ENCODE measurements at places on chromosomes 4 and X.

DNA sequence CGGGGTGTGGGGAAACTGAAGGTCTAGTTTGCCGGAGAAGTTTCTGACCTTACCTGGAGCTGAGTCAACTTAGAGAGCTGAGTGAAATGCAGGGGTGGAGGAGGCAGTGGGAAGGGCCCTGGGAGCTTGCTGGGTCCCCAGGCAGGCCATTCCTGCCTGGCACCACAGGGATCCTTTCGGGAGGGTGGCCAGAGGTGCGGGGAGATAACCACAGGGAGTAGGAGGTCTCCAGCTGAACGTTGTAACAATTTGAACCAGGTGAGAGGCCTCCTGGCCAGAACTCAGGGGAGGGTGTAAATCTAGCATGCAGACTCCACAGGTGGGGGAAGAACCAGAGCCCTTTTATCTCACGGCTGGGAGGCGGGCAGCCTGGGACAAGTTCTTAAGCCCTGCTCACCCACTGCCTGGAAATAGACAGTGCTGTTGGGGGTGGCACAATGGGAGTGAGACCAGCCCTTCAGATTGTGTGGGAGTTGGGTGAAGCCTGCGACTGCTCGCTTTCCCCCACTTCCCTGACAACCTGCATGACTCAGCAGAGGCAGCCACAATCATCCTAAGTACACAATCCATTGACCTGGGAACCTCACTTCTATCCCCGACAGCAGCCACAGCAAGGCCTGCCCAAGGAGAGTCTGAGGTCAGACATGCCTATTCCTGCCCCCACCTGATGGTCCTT is 247.4 kb downstream of the ADGRA3 start:
- DNase-seq: no peak

DNA sequence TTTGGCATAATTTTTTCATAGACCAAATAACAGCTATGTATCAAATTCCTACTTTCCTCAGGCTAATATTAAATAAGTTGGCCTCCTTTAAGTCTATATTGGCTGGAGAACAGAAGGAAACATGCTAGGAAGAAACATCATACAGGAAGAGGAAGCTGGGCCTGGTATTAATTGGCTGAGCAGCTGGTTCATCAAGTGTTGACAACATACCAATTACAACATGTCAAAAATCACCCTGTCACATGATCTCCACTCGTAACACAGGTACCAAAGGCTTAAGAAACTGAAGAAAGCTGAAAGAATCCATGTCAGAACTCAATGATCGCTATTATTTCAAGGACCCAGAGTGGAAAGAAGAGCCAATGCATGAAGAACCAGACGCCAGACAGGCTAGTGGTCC is 10.5 kb downstream of the WDFY3 start:
- no peak for DNase-seq

DNA sequence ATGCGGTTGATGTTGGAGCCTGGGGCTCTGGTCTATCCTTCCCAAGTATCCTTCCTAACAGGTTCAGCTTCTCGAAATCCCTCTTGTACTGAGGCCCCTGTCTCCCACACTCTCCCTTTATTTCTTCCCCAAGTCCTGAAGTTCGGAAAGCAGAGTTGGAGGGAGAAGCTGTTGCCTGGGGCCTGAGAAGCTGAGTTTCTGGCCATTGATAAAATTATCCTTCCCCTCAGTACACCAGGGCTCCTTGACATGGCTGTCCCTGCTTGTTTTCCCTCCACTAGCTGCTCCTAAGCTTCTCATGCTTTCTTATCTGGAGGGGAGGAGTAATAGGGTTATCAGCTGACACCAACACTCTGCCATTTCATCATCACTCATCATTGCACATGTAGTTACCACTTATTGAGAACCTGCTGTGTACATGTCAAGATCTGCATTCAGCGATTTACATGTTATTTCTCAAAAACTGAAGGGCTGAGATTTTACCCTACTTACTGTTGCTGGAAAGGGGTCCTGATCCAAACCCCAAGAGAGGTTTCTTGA is 58.0 kb downstream of the FUNDC1 start:
- DNase-seq: no peak

- DNase-seq: no peak
These were observed at the start of gene ADRA2C for GRCh38 chr4:3766036-3766784. Gene ADRA2C, plus strand, starts transcription at chr4:3766385. Its CDS starts 222 bp downstream, at chr4:3766607.

DNA sequence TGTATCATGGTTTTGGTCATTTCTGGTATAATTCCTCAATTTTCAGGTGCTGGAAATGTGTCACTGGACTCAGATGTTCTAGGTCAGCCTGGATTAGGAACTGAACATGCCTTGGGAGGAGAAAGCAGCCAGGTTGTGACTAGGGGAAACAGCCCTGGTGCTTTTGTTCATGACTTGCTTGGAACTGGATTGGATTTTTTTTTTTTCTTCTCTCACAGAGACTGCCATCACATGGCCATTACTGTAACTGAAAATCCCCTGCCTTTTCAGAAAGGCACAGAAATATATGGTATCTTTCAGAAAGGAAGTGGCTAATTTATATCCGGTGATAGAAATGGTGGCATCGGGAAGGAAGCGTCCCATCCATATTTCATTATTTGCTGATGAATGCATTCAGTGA is 34.6 kb downstream of the SEPTIN11 start:
- no peak for DNase-seq

DNA sequence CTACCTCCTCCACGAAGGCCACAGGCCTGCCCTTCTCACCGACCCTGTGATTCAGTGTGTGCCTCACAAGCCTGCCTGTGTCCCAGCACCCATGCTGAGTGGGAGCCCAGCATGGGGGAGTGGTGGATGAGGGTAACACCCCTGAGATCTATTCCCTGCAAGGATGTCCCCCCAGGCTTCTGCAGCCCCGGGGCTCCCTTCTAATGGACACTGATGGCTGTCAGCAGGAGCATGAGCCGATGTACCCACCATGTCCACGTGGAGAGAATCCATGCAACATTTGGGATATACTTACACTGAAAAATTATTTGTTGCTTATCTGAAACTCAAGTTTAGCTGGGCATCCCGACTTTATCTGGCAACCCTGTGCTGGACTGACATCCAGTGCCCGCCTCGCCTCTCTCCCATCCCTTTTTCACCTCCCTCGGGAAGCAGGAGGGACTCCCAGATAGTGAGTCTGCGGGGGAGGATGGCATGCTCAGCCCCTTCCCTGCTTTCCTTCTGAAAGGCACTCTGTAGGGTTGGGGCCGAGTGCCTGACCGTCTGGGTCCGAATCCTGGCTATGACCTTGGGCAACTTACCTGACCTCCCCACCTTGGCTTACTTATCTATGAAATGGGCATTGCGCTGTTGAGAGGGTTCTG is 46.9 kb upstream of the SORCS2 start:
- DNase-seq: no peak

GRCh38 chrX:10240918-10241317 is 84.1 kb downstream of the CLCN4 start:
- DNase-seq: no peak

DNA sequence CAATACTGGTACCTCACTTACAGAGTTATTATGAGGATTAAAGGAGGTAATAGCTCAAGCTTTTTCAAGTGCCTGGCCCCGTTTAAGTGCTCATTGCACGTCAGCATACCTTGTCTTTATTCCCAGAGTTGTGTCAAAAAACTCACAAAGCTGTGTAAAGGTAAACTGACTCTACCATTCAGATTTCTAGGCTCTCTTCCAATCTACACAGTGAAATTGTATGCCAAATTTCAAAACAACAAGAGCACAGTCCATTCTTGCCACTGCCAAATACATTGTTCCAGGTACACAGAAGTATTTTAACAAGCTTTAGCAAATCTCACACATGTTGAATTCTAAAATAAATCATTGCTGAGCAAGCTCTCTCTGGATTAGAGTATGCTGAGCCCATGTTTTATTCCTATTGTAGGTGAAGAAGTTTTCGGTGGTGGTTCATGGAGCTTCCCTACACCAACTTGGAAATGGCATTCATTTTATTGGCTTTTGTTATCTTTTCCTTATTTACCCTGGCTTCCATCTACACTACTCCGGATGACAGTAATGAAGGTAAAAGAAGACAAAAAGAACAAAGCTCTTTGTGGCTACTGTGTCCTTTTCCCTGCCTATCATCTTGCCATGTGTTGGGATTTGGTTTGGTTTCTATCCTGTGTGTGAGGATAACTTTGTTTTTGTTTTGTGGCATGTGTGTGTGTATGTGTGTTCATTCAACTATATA is 16.2 kb downstream of the SMIM31 start:
- DNase-seq: no peak

DNA sequence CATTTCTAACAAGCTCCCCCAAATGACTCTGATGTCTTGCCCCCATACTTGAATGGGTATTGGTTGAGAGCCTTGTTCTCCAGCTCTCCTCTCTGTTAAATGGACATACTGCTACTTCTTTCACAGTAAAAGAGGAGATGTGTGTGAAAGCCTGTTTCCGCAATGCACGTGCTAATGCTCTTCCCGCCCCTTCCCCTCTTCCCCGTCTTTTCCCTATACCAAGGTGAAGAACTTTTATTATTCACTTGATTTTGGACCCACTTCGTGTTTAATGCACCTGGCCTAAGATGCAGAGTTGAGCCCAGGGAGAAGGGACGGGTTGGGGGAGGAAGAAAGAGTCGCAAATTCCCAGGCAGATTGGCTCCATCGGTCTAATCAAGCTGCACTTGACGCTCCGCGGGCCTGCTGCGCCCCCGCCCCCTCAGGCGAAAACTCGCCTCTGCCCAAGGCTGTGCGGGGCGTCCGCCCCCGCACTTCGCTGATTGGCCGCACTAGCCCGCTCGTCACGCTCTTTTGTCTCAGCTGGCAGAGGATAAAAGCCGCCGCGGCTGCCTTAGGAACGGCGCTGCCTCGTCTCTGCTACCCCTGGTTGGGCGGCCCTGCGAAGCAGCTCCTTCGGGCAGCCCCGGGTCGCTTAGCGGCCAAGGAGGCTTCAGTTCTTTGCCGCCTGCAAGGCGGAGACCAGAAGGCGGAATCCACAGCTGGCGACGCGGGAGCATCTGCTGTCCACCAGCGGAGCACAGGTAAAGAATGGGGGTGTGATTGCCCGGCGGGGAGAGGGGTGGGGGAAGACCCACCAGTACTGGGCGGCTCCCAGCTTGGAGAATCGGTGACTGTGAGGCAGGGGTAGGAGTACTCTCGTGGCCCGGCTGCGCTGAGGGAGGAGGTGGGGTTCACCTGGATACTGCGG is at the start of gene ZCCHC12:
Gene ZCCHC12 (plus strand): TSS at position 562 of the 910 bp plus-strand sequence. CDS start 1,421 bp downstream, outside the sequence.
- DNase-seq: no peak

- DNase-seq: no peak
These were observed 137.7 kb downstream of the C4orf33 start for GRCh38 chr4:129233691-129234090.
